HS-5 (cell line): ENCODE measurements at places on chromosomes 12 and 14.

DNA sequence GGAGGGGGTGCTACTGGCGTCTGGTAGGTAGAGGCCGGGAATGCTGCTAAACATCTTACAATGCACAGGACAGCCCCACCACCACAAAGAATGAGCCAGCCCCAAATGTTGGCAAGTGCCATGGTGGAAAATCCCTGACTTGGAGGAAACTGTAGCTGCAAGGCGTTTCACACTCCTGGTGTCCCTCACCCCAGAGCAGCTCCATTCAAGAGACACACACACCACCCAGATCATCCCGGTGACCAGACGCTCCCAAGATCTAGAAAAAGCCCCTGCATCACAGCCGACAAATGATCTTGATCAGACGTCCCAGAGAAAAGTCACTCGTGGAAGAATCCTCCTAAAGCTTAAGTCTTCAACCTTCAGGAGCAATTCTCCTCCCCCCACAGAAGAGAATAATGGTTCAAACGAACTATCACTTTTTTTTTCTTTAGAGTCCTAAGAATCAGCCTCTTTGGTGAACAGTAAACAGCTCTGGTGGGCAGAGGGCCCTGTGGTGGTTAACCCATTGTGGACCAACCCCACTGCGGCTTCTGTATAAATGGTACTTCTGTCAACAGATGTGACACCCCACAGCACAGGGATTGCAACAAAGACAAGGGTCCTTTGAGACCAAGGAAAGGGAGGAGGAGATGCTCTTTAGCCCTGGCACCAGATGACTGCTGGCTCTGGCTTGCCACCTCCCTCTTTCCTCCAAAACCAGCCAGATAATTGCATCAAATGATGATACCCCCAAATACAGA lies 2.7 kb downstream of the GLTP start:
- DNase-seq: no peak

GRCh38 chr14:66884149-66884548 lies 305.1 kb upstream of the GARIN2 start:
- no peak for DNase-seq

GRCh38 chr12:100951756-100952155 lies 157.2 kb downstream of the ANO4 start:
- DNase-seq: no peak

- DNase-seq: no peak
Observed at GRCh38 chr12:123997033-123997822, 24.2 kb downstream of the ZNF664 start.

DNA sequence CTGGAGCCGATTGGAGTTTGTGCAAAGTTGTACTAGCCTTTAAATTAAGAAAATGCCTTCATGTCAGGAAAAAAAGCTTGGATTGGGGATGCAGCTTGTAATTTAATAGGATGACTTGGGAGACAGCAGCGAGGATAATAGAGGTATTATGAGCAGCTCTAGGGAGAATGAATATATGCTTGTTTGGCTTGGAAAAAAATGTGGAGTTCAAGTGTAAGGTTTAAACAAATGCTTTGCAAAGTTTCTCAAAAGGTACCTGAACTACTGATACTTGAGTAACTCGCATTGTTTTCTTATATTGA lies 65.3 kb upstream of the RASSF3 start:
- no peak for DNase-seq

GRCh38 chr12:102962986-102963385 lies 5.5 kb downstream of the ASCL1 start:
- no peak for DNase-seq

DNA sequence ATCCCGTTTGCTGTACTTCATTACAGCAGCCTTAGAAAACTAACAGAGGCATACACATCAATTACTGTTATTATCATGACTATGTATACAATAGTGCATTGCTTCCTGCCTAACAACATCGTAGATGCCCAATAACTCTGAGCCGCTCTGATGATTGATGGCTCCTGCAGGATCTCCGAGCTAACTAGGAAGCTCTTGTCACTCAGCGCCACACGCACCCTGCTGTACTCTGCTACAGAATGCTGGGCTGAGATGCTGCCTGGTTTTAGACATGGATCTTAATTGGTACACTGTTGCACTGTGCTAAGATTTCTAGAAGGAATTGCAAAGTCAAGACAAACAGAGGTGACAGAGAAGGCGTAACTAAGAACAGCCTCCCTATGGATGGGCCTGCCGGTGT lies 169.3 kb downstream of the SLC15A4 start:
- DNase-seq: no peak

GRCh38 chr12:83537428-83538053 lies 850.8 kb downstream of the TMTC2 start:
- no peak for DNase-seq

DNA sequence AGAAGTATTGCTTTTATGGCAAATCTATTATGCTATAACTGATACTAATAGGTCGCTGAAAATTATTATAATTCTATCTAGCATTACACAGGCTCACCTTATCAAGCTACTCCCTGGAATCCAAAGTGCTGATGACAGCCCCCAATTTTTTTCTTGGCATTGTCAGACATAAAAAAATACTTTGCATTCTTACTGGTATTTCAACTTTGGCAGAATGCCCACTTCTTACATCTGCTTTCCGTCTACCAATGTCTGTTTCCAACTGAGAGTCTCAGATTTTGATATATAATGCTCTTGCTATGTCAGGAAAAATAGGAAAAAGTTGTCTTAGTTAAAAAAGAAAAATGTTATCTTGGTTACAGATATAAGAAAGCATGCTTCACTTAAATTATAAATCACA lies 615.4 kb downstream of the C12orf50 start:
- DNase-seq: peak; percentile 22

- no peak for DNase-seq
Observed at GRCh38 chr12:73656375-73656774, 881.3 kb upstream of the ATXN7L3B start.

- no peak for DNase-seq
Observed at GRCh38 chr14:24837280-24838046, 203.5 kb upstream of the GZMB start.

DNA sequence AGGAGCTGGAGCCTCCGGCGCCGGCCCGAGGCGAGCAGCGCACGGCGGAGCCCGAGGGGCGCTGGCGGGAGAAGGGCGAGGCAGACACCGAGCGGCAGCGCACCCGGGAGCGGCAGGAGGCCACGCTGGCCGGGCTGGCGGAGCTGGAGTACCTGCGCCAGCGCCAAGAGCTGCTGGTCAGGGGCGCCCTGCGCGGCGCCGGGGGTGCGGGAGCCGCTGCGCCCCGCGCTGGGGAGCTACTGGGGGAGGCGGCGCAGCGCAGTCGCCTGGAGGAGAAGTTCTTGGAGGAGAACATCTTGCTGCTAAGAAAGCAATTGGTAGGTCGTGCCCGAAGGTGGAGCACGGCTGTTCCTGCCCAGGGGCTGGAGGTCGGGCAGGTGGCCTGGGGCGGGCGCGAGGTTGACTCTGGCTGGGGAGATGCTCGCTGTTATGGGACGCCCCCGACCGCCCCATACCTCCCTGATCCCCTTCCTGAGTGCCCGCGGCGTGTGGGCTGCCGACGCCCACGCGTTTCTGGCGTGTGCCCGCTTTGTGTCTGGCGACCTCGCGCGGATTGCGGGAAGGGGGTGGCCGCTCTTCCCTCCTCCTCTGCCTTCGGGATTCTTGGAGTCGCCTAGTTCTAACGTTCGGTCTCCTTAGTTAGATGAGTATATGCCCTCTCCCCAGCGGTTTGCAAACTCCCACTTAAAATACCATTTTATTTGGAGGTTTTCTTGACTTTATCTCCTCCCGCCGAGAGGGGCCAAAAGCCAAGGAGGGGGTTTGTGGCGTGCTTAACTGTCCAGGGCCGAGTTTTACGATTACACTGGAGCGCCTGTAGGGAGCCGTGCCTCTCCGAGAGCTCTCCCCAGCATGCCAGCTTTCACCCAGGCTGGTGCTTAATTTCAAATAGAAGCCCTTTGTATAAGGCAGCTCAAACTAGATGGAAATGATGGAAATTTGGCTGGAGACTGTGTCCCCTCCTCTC lies 752 bp downstream of the DACT1 start:
- no peak for DNase-seq

DNA sequence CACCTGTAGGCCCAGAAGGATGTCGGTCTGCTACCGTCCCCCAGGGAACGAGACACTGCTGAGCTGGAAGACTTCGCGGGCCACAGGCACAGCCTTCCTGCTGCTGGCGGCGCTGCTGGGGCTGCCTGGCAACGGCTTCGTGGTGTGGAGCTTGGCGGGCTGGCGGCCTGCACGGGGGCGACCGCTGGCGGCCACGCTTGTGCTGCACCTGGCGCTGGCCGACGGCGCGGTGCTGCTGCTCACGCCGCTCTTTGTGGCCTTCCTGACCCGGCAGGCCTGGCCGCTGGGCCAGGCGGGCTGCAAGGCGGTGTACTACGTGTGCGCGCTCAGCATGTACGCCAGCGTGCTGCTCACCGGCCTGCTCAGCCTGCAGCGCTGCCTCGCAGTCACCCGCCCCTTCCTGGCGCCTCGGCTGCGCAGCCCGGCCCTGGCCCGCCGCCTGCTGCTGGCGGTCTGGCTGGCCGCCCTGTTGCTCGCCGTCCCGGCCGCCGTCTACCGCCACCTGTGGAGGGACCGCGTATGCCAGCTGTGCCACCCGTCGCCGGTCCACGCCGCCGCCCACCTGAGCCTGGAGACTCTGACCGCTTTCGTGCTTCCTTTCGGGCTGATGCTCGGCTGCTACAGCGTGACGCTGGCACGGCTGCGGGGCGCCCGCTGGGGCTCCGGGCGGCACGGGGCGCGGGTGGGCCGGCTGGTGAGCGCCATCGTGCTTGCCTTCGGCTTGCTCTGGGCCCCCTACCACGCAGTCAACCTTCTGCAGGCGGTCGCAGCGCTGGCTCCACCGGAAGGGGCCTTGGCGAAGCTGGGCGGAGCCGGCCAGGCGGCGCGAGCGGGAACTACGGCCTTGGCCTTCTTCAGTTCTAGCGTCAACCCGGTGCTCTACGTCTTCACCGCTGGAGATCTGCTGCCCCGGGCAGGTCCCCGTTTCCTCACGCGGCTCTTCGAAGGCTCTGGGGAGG lies at the start of gene LTB4R:
LTB4R (plus strand) TSS at position 857 of the 959 bp plus-strand sequence. CDS start 4,150 bp downstream, outside the sequence.
- no peak for DNase-seq

- peak; percentile 75 for DNase-seq
Observed at GRCh38 chr12:39443081-39443928, at the start of gene KIF21A. TSS of gene KIF21A (minus strand) at chr12:39443120. CDS start at chr12:39442970, 150 bp downstream.

GRCh38 chr12:120402217-120402616 lies 33.3 kb upstream of the MSI1 start:
- DNase-seq: no peak

DNA sequence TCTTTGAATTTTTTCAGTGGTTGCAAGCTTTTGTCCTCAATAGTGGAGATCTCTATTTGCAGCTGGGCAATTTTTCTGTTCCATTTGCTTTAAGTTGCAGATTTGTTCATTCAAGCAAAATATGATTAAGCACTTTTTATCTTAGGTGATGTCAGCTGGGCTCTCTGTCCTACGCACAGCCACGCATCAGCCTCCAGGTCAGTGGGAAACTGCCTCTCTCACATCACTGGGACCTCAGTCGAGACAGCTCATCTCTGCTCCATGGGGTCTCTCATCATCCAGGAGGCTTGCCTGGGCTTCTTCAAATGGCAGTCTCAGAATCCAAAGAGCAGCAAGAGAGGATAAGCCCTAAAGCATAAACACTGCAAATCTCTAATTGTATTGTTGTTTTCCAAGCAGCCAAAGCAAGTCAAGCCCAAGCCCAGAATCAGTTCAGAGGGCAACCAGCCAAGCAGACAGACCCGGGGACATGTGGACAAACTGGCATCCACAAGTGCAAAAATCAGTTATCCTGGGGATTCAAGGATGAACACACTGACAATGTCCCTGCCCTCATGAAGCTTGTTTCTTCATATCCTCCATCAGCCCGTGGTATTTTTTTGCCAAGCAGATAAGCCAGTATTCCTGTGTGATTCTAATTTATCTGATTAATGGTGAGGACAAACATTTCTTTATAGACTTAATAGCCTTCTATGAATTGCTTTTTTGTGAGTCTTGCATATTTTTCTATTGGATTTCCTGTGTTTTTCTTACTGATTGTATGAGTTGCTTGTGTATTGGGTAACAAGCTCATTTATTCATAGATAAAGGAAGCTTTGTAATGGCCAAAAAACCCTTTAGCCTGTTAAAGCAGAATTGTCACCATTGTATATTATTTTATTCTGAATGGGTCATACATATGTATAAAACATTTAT lies 262.5 kb downstream of the GXYLT1 start:
- no peak for DNase-seq

DNA sequence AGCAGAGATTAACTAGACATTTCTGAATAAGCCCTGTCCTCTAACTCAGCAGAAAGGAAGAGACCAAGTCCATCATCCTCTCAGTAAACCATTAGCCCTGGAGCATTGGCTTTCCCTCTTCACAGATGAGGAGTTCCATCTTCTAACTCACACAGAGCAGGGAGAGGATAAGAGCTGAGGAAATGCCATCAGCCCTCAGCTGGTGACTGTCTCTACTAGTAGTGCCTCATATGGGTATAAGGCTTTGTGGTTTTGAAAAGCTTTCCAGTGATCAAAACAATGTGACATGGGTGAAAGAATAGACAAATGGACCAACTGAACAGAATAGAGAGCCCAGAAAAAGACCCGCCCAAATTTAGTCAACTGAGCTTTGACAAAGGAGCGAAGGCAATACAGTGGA lies 197.2 kb upstream of the NUDT4 start:
- no peak for DNase-seq

GRCh38 chr12:83954956-83955601 lies 957.5 kb downstream of the SLC6A15 start:
- DNase-seq: no peak

DNA sequence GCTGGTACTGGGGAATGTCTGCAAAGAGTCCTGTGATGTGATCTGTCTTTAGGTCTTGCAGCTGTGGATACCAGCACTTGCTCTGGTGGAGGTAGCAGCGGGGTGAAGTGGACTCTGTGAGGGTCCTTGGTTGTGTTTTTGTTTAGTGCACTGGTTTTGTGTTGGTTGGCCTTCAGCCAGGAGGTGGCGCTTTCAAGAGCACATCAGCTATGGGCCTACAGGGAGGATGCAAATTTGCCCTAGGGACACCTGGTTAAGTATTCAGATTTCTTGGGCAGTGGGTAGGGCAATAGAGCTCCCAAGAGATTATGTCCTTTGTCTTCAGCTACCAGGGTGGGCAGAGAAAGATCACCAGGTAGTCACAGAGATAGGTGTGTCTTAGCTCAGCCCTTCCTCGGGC lies 63.8 kb downstream of the PTGER2 start:
- no peak for DNase-seq

GRCh38 chr14:92460916-92461579 lies 52.5 kb upstream of the RIN3 start:
- DNase-seq: peak; percentile 61

DNA sequence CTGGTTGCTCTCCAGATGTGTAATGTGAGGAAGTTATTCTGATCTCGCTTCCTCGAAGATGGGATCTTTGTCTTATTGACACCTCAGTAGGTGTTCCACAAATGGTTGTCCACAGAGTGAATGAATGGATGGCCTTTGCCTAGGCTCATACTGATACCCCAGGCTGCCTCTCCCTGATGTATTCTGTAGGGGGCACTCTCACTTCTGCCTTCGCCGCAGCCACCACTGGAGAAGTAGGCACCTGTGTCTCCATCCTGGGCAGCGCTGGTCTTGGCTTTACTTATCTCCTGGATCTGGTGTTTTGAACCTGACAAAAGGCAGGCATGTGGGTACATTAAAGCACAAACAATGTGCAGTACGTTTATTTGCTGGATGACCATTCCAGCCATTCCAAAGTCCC lies 82.1 kb downstream of the ZFP36L1 start:
- no peak for DNase-seq
